Stimulated activated CD4-positive, alpha-beta T cell treated with anti-CD3 and anti-CD28 coated beads, Interleukin-15, amount 100 ng/mL, for 1 hour (primary cell): ENCODE measurements at places on chromosomes 3 and 15.

DNA sequence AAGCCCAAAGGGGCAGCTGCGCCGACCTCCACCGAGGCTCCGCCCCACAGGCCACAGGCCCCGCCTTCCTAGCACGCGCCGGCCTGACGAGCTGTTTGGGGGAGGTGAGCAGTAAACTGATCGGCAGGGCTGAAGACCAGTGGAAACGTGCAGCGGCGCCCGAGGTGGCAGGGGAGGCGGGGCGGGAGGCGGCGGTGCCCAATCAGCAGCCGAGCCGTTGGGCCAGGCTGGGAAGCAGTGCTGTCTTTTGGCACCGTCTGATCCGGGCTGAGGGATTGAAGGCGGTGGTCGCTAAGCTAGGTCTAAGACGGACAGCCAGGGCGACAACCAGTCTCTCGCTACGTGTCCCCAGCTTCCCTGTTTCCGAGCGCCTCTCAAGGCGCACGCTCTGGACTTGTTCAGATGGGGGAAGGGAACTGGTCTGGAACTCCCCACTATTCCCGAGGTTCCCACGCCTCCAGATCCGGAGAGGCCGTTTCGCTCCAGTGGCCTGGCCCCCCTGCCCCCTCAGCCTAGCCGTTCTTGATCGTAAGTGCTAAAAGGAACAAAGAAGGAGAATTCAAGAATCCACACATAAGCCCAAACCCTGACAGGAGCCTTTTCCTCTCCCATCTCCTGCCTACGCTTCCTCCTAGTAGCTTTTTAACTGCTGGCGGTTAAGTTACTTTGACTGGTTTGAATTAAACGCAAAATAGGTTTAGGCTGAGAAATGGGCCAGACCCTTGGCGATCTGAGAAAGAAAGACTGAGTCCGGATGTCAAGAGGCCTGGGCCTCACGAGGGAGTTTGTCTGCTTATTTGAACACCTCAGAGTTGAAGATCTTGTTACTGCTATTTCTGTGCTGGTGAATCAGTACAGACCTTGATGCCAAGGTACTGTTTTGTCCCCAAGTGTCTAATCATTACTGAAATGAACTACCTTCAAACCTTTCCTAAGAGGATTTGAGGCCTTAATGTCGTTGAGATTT, at the start of gene FMN1:
Gene FMN1 (minus strand): TSS at position 11 of the 967 bp plus-strand sequence. CDS start 39,800 bp downstream, outside the sequence.
- DNase-seq = peak; percentile 88

DNA sequence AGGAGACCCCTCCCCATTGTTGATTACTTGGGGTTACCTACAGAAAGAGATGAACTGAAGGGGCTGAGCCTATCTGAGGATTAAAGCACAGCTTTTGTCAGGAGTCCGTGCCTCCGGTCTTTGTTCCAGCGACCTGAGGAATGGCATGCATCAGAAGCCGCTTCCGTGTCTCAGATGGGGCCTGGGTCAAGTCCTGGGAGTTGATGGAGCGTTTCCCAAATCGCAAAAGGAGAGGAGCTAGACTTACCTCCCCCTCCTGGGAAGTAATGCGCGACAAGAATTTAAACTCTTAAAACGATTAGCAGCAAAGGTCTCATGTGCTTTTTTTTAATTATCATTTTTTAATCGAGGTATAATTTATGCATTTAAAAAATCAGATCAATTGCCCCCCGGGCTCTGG, 983 bp upstream of the ALDH1A3 start:
- DNase-seq = no peak

DNA sequence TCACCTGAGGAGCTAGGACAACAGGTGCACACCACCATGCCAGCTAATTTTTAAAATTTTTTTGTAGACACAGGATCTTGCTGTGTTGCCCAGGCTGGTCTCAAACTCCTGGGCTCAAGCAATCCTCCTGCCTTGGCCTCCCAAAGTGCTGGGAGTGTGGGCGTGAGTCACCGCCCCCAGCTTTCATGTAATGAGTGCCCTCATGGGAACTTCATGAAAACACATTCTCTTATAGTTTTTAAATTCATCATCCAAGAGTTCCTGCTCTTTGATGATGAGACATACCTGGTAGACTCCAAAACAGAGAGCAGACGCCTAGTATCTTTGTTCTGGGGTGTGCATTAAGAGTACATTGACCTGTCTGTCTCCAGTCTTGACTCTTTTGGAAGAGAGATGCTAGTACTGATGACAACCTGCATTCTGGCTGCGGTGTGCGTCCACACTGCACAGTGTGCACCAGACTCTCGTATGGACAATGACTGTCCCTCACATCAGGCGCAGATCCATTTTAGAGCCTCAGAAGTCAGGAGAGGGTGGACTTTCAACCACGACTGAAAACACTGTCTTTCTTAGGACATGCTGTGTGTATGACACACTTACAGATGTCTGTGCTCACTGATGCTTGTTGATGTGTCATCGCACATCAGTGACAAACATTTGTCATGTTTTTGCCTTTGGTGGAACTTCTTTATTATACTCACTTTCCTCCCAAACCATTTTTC, 2.0 kb downstream of the NRROS start:
- DNase-seq = no peak

DNA sequence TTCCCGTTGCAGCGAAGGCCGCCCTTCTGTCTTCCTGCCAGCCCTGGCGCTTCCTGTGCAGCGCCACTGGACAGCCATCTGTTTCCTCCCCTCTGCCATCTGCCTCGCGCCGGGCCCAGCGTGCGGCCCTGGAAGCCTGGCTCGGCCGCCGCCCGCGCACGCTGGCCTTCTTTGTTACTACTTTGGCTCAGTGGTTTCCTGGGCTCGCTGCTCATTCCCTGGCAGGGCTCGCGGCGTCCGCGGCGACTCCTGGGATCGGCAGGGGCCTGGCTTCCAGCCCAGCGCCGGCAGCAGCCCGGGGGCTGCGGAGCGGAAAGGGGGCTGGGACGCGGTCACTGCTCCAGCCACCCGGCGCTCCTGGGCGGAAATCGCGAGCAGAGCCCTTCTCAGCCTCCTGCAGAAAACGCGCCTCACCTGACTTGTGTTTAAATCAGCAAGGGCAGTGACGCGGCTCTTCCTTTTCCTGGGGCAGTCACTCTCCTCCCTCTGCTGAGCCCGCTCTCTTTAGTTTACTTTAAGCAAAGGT, 10.0 kb downstream of the CMTM7 start:
- DNase-seq = peak; percentile 21

- DNase-seq = no peak
These were observed 8.7 kb upstream of the FLNB start for GRCh38 chr3:57999417-58000115.

DNA sequence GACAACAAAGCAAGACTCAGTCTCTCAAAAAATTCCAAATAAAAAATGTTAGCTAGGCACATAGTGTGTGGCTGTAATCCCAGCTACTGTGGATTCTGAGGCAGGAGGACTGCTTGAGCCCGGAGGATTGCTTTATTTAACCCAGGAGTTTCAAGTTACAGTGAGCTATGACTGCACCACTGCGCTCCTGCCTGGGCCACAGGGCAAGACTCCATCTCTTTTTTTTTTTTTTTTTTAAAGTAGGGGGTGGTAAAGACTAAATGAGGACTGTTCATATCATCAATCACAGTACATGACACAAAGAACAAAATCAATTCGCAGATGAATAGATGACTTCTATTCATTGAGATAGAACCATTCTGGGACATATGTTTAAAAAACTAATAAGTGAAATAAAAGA, 48.1 kb downstream of the ACAP2 start:
- DNase-seq = no peak

- no peak for DNase-seq
These were observed 26.9 kb upstream of the ZNF280D start for GRCh38 chr15:56760186-56760585.

GRCh38 chr3:101970905-101971304, 121.6 kb downstream of the NFKBIZ start:
- DNase-seq = no peak

- no peak for DNase-seq
These were observed 48.1 kb downstream of the PTPN9 start for GRCh38 chr15:75531041-75531450.

DNA sequence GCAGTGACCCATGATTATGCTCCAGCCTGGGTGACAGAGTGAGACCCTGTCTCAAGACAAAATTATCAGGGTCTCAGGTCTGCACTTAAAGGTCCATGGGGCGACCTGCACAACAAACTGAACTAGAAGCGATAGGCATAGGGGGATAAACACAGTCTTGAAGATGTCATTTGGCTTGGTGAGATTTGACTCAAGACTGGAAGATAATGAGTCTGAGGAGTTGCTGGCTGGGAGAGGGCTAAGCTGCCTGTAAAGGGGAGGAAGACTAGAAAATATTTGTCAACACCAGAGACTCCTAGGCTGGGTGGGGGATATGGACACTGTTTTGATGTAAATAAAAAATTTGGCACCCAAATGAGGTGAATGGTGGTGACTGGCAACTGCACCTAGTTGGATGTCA, 19.8 kb downstream of the GHRL start:
- no peak for DNase-seq

DNA sequence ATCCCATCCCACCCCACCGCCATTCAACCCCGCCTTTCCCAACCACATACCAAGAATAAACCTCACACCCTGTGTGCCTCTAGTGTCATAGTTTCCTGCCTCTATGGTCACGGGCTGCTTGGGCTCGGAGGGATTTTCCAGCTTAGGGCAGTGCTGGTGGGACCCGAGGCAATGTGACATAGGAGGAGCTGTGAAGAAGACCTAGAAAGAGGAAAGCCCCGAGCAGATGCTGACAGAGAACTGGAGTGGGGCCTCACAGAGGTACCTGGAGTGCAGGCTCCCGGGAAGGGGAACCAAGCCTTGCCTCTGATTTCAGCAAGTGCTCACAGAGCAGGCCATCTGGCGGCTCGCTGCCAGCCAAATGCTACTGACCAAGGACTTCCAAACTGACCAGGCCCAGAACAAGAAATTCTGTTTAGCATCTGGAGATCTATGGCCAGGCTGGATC, 27.5 kb downstream of the BHLHE40 start:
- peak; percentile 35 for DNase-seq

- DNase-seq = no peak
These were observed 128.9 kb upstream of the VEPH1 start for GRCh38 chr3:157632075-157632474.

GRCh38 chr15:90493647-90494046, 36.1 kb upstream of the CRTC3 start:
- no peak for DNase-seq

- no peak for DNase-seq
These were observed 48.9 kb downstream of the GLDN start for GRCh38 chr15:51390241-51390965.

DNA sequence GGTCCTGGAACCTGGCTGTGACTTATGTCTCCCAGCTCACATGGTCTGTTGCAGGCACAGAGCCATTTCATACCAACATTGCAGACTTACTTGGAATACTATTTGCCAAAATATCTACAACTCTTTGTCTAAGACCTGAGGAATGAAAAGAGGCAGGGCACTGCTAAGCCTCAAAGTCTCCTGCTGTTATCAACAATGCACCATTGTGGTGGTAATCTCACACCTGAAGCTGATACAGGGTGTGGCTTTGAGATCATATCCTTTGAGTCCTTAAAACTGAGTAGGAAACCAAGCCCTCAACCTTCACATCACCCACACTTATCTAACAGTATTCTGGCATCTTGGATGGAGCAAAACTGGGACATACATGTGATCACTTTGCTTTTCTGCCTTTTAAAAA, 782.0 kb downstream of the EPHA3 start:
- no peak for DNase-seq

- DNase-seq = no peak
These were observed 353.9 kb upstream of the THBS1 start for GRCh38 chr15:39227001-39227400.

DNA sequence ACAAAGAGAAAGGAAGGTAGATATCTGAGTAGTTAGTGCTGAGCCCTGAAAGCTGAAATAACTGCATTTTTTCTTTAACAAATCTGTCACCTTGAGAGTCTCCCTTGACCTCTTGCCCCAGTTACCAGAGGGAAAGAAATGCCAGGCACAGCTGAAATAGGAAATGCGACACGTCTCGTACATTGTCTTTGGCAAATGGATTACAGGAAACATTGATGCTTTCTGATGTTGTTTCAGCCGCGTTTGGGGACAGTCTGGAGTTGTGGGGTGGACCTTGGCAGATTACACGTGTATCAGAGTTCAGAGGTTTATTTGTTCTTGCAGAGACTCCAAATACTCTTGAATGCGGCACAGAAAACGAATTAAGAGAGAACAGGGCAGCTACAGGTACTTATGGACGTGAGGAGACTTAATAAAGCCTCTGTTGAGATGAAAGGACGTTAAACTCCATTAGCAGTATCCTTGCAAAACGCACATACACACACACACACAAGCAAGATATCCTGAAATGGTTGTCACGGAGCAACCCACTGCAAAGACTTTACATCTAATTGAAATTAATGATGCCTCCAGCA, 272.8 kb upstream of the RORA start:
- DNase-seq = no peak

DNA sequence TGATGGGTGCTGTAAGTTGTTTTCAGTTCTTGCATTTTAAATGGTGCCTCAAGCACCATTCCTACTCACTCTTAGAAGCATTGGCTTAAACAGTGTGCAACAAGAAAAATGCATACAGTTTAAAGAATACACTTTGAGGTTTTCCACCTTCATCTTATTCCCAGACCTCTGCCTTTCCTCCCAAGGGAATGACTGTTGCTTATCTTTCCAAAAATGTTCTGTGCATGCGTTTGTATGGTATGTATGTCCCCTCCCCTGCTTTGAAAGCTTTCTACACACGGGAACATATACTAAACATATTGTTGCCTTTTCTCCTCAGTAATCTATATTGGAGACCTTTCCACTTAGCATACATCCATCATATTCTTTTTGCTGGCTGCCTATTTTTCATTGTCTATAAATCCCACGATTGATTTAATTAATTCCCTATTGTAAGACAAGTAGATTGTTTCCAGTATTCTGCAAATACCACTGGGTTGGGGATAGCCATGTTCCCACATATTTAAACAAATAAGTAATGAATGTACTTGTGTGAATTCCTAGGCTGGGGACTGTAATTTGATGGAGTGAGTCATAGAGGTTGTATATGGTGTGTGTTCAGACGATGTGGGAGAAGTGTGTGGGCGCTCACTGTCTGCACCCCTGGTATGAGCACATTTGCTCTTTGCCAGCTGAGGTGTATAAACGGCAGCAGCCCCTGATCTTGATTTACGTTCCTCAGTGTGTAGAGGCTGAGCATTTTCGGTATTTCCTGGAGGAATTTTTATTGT, 5.8 kb downstream of the TRAK1 start:
- DNase-seq = peak; percentile 12

DNA sequence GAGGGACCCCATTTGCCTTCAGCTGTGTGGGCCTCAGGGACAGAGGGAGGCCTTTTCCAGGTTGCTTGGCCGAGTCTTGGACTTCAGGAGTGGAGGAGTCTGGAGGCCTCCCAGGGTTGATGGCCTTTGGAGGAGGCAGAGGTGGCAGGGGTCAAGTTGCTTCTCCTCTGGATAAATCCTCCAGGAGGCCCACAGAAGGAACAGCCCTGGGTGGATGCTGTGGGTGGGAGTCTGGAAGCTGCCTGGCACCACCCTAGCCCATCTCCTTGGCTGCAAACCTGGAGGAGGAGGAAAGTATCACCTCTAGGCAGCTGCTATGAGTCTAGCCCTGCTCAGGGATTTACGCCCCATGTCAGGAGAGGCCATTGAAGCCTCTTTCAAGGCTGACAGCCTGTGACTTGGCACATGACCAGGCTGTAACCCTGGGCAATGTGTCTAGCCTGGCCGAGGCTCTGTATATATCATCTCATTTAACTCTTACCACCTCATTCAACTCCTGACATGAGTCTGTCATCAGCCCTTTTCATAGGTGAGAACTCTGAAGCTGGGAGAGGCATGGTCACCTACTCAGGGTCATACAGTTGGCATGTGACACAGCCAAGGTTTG, 2.9 kb upstream of the PRKCD start:
- no peak for DNase-seq
